ENCODE measurements at places on chromosomes 16 and 17. TPM values are rescaled to one million over a fixed set of nuclear protein-coding genes. Genes with fewer than 3 reads are reported as not detected.

The C17orf78 gene
- total RNA-seq: not detected

The SLC5A11 gene
- total RNA-seq: not detected

The KRTAP1-5 gene
- not detected for total RNA-seq

The GCGR gene
- not detected for total RNA-seq

The FA2H gene
- 3.2 TPM for total RNA-seq

The MYH13 gene
- total RNA-seq: not detected

The TMEM92 gene
- 0.26 TPM for total RNA-seq

The TRAF4 gene
- total RNA-seq: 32.0 TPM

The SULT1A2 gene
- total RNA-seq: 0.51 TPM

The METTL2A gene
- total RNA-seq: 30.0 TPM

The PRSS27 gene
- total RNA-seq: 4.5 TPM

The CCDC137 gene
- total RNA-seq: 10.2 TPM

The ERAL1 gene
- total RNA-seq: 17.6 TPM

The TP53TG3C gene
- total RNA-seq: not detected

The TPSG1 gene
- not detected for total RNA-seq

The KLHL36 gene
- total RNA-seq: 83.0 TPM

The PPY gene
- not detected for total RNA-seq

The RNF213 gene
- 46.2 TPM for total RNA-seq
